ENCODE measurements at places on chromosomes 7 and 10.

DNA sequence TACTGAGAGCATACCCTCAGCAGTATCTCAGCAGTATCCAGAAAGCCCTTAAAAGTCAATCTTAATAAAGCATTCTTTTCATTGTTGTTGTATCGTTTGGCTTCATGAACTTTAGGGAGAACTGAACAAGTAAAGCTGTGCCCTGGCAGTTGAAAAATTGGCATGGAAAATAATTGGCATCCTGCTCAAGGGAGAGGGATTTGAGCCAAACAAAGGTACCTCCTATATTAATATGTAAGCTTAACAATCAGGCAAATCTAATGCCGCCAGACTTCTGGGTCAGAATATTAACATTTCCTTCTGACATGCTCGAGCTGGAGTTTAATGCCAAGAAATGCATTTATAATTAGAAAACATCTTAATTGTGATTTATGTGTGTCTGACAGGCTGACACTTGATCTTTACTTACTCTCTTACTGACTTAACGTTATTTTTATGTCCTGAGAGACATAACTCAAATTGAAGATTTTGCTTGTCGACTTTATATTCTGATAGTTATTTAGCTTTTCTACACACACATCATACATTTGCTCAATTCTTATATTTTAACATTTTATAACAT is 42.1 kb upstream of the PCDH15 start:
- DNase-seq: no peak

DNA sequence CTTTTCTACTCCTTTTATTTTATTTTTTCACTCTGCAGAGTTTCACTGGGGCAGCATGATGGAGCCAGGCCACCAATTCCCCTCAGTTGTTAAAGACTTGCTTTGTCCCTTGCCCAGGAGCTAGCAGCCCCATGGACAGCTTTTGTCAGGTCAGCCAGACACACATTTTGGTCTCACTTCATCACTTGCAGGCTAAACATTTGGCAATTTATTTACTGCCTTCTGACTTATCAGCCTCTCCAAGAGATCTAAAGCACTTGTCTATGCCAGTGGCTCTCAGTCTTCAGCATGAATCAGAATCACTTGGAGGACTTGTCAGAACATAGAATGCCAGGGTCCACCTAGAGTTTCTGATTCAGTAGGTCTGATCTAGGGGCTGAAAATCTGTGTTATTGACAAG is 66.4 kb upstream of the GDF10 start:
- no peak for DNase-seq

DNA sequence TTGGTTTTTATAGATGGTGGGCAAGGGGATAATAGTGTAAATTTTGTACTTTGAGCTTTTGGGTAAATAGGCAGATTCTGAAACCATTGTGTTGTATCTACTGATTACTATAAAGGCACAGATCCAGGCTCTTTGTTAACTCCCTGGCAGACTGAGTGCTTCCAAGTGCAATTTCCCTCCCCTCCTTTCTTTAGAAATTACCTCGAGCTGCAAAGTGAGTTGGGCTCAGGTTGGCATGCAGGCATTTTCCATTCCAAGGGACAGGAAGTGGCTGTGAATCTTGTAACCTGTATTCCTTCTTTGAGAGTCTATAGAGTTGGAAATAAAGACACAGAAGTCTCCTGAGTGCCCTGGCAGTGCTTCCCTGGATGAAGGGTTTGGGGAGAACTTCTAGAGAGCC is 494.2 kb upstream of the GALNT17 start:
- no peak for DNase-seq

GRCh38 chr7:157675427-157675927 is 338.7 kb downstream of the DNAJB6 start:
- no peak for DNase-seq

DNA sequence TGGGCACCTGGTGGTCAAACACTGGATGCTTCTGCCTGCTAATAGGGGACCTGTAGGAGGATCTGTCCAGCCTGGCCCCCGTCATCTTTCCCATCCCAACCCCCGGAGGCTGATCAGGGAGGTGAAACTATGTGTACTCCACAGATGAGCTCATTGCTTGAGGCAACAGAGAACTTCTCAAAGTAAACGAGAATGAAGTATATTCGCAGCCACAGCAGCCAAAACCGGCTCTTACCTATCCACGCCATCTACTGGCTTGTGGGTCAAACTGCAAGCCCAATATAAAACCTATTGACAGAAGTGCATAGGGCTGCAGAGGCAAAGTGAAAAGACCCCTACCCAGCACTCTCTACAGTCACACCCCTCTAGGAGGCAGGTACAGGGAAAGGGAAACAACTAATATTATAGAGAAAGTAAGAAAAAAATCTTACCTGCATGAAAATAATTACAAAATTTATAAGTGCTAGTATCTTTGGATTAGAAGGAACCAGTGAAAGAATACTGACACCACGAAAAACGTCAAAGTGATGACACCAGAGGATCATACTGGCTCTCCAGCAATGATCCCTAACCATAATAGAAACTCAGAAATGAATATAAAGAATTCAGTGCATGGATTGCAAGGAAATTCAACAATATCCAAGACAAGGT is 973.5 kb downstream of the ANKRD7 start:
- DNase-seq: peak; percentile 13

GRCh38 chr10:109071539-109071938 is 851.8 kb downstream of the XPNPEP1 start:
- DNase-seq: no peak

DNA sequence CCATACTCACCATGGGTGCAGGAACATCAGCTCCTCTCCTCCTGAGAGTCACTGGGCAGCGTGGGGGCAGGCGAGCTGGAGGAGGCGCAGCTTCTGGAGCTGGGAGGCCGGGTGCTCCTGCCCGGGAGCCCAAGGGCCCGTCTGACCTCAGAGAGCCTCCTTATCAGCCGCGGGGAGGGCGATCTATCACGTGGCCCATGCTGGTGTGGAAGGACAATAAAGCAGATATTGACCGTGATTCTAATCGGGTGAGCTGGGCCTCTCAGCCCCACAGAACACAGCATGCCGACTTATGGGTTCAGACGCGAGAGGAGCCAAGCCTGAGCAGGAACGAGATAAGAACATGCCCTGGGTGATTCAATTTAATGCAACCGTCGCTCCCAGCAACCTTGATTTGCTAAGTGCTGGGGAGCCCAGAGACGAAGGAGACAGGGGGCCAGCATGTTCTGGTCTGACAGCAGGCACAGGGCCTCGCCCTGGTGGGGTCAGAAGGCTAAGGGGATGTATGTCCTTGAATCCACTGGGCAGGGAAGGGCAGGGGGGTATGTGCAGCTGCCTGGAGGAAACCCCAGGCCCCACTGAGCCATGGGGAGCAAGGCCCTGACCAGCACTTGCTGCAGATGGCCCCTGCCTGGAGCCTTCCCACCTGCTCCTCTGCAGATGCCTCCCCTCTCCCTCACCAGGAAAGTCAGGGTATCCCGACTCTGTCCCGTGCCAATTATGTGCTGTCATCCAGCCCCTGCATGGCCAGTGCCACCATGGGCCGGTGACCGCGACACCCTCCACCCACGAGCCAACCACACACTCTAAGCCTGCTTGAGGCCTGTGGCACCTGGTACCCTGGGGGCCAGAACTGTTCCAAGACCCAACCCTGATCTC is 95.3 kb upstream of the RET start:
- no peak for DNase-seq

DNA sequence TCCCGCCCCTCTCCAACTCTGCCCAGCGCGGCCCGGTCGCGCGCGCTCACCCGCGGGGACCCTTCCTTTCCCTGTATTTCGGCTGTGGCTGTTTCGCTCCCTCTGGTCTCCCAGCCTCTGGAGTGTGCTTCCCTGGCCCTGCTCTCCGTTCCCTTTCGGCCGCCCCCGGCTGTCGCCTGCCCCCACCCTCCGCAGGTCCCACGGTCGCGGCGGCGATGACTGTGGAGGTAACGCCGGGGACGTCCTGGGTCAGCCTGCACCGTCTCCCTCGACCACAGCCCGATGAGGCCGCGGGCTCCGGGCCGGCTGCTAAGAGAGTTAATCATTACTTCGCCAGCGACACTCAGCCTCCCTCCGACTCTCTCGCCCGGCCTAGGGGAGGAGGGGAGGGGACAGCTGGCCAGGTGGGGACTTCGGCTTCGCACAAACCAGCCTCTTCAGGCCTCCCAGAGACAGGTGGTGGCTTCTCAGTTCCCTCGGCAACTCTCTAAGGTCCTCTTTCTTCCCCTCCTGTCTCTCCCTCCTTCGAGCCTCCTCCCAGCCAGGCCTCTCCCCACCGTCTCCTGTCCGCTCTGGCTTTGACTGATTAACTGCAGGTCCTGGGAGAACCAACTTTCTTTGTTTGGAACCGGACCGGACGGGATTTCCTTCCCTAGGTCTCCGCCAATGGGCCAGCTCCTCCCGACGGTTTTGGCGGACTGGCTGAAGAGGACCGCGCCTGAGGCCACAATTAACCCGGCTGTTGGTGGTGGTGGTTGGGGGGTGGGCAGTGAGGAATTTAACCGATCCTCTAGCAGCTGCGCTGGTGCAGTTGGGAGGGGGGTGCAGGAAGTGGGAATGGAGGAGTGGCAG is 5.6 kb upstream of the PAX2 start:
- DNase-seq: no peak

DNA sequence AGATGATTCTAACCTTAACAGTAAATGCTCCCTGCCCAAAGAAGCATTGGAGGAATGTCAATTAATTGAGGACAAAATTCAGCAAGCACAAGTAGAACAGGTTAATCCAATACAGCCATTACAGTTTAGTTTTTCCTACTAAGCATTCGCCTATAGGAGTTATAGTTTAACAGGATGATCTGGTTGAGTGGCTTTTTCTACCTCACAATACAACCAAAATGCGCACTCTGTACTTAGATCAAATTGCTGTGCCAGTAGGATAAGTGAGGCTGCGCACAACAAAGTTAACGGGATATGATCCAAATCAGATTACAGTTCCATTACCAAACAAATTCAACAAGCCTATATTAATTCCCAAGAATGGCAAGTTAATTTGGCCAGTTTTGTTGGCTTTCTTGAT is 117.1 kb upstream of the TRIM24 start:
- DNase-seq: no peak

GRCh38 chr7:159067576-159068487 is 76.8 kb downstream of the VIPR2 start:
- DNase-seq: no peak

DNA sequence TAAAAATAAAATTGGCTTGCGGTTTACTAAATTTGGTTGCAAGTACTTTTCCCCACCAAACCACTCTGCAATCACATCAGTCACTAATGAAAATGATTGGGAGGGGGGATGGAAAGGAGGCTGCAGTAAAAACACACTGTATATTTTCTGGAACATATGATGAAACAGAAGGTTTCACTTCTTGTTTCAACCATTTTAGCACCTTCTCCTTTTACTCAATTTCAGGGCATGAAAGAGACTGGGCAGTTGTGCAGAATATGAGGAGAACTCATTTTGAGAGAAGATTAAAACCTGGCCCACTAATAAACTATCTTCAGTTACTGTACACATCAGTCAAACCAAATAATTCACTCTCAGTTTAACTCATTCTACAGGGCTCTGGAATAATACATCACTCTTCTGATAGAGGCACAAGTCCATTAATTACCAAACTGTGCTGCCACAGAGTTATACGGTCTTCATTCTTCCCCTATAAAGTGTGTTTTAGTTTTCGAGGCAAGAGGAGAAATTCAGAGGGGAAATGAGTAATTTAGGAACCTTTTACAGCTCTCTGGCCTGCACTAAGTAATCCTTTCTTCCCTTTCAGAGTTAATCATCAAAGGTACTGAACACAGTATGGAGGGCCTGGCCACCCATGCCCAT is 25.5 kb downstream of the JAZF1 start:
- peak; percentile 24 for DNase-seq

DNA sequence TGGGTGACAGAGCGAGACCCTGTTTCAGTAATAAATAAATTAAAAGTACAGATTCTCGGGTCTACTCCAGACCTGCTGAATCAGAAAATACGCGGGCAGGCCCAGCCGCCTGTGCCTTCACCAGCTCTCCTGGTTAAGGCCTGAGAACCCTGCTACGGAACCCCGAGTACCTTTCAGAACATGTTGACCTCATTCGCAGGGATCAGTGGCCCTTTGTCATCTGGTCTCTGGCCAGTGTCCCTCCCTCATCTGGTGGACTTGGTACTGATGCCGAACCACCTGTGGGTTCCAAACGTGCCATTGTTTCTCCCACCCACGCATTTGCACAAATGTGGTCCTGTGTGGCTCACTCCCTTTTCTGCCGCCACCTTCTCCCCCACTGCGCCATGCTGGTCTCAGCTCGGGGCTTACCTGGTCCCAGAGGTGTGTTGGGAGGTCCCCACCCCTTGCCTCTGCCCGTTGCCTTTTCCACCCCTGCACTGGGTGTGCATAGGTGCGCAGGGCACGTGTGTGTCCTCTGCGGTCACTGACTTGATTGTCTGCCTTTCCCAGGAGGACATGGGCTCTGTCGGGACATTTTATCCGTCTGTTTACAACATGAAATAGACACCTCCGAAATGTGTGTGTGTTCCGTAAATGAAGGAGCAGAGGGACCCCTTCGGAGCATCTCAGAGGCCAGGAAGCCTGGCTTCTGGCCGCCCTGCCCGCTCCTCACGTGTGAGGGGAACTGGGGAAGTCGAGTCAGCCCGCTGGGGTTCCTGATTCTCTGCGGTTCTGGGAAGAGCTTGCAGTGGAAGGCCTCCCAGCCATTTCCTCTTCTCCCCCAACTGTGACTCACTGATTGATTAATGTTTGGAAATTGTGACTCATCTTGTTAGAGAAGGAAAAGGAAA is 135.2 kb downstream of the CUX1 start:
- peak; percentile 8 for DNase-seq

- no peak for DNase-seq
Observed at GRCh38 chr7:149544028-149544427, 46.4 kb upstream of the ZNF746 start.

DNA sequence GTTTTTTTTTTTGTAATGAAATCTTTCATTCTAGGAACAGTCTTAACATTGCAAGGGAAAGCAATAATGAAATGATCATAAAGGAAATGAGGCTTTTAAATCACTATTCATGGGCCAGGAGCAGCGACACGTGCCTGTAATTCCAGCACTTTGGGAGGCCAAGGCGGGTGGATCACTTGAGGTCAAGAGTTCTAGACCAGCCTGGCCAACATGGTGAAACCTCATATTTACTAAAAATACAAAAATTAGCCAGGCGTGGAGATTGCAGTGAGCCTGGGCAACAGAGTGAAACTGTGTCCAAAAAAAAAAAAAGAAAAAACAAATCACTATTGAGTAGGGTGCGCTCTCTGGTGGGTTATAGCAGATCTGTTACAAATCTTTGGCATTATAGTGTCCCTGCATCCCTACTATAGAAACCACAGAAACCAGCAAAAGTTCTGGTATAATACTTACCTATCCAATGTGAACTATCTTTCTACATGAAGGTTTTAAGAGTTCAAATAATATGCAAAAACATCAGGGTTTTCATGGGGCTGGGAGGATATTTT is 72.1 kb downstream of the GLI3 start:
- no peak for DNase-seq

All from stimulated activated CD4-positive, alpha-beta T cell treated with anti-CD3 and anti-CD28 coated beads, Interleukin-15, amount 100 ng/mL, for 24 hours (primary cell).